ENCODE measurements at places on chromosomes 11 and 22. TPM values are rescaled to one million over a fixed set of nuclear protein-coding genes. Genes with fewer than 3 reads are reported as not detected.

Gene PRG3
- not detected for total RNA-seq

- no peak overlapping the region for H3K27ac ChIP-seq
- DNase-seq: no peak
- no peak overlapping the region for H3K4me3 ChIP-seq
- H3K27me3 ChIP-seq: no peaks in the 10 kb centered on the region
Observed at GRCh38 chr11:15258433-15259165, 143.9 kb downstream of the INSC start.

Gene KCNJ11
- total RNA-seq: 6.3 TPM

DNA sequence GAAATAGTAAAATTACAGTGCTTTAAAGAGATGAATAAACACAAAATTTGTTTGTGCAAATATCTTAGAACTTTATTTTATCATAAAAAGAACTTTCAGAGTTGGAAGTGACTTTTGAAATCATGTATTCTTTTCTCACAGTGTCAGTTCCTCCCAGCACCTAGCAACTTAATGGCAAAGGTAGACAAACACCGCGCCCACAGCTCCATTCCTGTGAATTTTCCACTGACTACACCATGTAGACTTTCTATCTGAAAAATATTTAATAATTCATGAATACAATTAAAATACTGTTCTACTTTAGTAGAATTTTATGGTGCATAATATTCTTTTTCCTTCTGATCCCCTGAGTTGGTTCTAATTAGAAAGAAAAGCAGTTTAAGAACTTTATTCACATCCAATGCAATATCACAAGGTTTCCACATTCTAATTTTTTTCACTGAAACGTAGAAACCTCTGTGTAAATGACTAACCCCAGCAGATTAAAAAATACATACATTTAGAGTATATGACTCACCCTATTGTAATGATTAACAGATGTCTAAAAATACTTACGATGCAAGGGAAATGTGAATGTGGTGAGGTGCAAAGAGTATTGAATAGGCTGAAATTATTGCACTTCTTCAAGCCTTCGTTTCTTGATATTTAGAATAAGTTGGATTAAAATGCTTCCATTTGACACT lies 218.2 kb upstream of the CCDC179 start:
- H3K27ac ChIP-seq: no peak overlapping the region
- no peaks in the 10 kb centered on the region for H3K27me3 ChIP-seq
- no peak overlapping the region for H3K4me3 ChIP-seq
- no peaks in the 10 kb centered on the region for H3K4me1 ChIP-seq
- DNase-seq: no peak

DNA sequence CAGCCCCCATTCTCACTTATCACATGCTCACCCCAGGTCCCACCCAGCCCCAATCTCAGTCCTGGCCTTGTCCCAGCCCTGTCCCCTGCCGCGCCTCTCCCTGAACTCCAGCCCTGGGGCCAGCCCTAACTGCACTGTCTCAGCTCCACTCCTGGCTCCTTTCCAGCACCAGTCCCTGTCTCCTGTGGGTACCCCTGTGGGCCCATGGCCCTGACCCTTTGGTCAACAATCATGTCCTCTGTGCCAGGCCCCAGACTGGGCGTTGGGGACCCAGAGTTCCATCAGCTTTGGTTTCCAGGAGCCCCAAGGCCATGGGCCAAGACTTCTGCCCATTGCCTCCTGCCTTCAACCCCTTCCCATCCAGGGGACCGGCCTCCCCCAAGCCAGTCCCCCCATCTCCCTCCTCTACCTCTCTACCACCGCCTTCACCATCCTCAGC lies 757 bp downstream of the SPI1 start:
- peak overlapping the region; percentile 84 for H3K27ac ChIP-seq
- H3K4me3 ChIP-seq: peak overlapping the region; percentile 53
- no peaks in the 10 kb centered on the region for H3K36me3 ChIP-seq
- peak; percentile 72 for DNase-seq
- H3K27me3 ChIP-seq: no peaks in the 10 kb centered on the region

DNA sequence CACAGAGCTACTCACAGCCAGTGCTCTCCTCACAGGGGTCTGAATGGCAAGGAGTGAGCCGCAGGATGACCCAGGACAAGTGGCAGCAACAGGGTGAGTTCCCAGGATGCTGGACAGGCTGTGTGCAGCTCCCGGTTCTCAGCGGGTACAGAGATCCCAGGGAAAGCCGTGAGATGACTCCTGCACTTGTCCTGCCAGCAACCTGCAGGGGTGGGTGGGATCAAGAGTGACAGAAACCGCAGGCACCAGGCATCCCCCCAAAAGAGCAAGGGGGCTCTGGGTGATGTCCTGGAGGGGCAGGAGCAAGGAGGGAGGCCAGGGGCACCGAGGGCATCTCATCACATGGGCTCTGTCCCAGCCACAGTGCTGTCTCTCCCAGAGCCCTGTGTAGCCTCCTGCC lies 15.9 kb upstream of the PRODH start:
- DNase-seq: peak; percentile 55
- no peaks in the 10 kb centered on the region for H3K27me3 ChIP-seq
- no peak overlapping the region for H3K27ac ChIP-seq
- no peaks in the 10 kb centered on the region for H3K36me3 ChIP-seq
- no peaks in the 10 kb centered on the region for H3K4me1 ChIP-seq

GRCh38 chr11:76798202-76798581 lies 15.0 kb downstream of the TSKU start:
- H3K27me3 ChIP-seq: no peaks in the 10 kb centered on the region
- H3K4me3 ChIP-seq: no peak overlapping the region
- peaks cover 7% of the 10 kb centered on the region for H3K36me3 ChIP-seq
- peaks cover 31% of the 10 kb centered on the region for H3K4me1 ChIP-seq

DNA sequence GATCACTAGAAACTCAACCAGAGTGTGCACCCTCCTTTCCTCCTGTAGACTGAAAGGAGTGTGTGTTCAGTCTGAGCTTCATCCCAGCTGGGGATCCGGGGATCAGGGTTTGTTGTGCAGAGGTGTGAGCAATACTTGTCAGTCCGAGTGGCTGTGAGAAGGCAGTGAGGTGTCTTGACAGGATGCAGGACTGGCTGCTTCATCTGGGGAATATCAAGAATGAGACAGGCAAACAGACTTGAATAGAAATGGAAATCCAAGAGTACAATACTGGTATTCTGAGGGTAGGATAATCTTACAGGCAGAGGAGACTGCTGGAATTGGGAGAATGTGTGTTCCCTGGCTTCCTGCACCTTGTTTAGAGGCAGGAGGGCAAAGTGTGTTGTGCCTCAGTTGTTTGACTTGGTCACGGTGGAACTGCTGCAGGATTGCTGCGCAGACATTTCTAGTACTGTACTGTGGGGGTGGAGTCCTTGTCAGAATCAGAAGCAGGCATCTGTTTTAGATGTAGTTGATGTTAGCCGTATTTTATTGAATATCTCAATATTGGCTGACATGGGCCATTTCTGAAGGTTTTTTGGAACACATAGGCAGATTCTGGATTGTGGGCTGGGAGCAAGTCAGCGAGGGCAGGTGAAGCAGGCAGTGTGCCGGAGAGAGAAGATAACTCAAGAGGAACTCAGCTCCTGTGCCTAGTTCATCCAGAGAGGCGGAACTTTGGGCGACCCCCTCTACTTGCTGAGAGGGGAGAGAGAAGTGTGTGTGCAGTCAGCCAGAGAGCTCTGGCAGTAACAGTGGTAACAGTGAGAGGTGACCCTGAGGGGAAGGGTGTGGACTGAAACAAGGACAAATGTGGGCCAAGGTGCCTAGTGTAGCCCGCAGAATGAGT lies 27.1 kb upstream of the GRK2 start:
- H3K4me3 ChIP-seq: no peak overlapping the region
- peaks cover 37% of the 10 kb centered on the region for H3K4me1 ChIP-seq

Gene MPZL3
- 11.8 TPM for total RNA-seq

DNA sequence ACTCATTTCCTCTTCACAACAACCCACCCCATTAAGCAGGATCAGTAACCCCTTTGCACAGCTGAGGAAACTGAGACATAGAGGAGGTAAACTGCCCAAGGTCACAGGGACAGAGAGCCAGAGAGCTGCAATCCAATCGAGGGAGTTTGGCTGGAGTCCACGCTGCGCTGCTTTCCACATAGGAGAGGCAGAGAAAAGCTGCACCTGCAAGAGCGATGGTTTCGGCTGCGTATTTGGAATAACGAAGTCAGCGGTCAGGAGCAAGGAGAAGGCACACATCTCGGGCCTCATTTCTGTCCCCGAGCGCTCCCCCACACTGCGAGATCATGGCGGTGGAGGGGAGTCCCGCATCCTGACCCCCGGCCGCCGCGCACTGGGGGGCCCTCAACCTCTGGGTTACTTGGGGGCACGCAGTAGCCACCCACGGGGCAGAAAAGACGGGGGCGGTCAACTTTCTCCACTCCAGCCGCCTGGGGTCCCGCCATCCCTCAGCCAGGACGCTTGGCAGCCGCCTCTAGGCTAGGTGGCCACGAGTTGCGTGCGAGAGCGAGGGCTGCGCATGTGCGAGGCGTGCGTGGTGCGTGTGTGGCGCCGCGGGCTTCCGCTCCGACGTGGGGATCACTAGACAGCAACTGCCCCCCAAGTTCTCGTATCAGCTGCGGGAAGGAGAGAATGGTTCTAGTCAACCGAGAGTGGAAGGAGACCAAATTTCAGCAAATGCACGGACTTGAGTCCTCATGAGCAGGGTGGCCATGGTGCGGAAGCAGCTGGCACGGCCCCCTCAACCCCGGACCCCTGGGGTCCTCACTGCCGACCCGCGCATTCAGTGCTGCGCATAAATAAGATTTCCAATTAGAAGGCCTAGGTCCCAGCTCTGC lies 42.3 kb upstream of the CLDN5 start:
- DNase-seq: no peak
- H3K36me3 ChIP-seq: no peaks in the 10 kb centered on the region
- peaks cover 5% of the 10 kb centered on the region for H3K4me1 ChIP-seq
- H3K27me3 ChIP-seq: no peaks in the 10 kb centered on the region
- no peak overlapping the region for H3K4me3 ChIP-seq
- H3K27ac ChIP-seq: peak overlapping the region; percentile 42

- no peak for DNase-seq
- no peak overlapping the region for H3K4me3 ChIP-seq
- no peaks in the 10 kb centered on the region for H3K4me1 ChIP-seq
Observed at GRCh38 chr11:99327066-99327465, 306.3 kb downstream of the CNTN5 start.

- H3K27ac ChIP-seq: no peak overlapping the region
- H3K4me3 ChIP-seq: no peak overlapping the region
- H3K4me1 ChIP-seq: peaks cover 7% of the 10 kb centered on the region
- no peaks in the 10 kb centered on the region for H3K27me3 ChIP-seq
- H3K36me3 ChIP-seq: no peaks in the 10 kb centered on the region
Observed at GRCh38 chr11:8060146-8060719, 20.8 kb upstream of the TUB start.

DNA sequence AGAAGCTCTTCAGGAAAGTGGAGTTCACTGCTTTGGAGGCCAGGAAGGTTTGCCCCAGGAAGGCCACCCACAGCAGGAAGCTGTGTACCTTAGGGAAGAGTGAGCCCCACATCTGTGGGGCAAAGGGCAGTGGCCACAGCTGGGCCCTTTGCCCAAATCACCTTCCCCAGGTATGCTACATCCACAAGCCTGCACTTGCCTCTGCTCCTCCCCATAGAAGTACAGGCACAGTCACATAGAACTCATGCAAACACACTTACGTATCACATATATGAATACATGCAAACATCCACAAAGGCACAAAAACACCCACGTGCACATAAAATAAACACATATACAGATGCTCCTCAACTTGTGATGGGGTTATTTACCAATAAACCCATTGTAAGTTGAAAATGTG lies 2.1 kb downstream of the TRIM29 start:
- H3K4me3 ChIP-seq: no peak overlapping the region
- H3K27ac ChIP-seq: no peak overlapping the region
- no peaks in the 10 kb centered on the region for H3K4me1 ChIP-seq
- no peaks in the 10 kb centered on the region for H3K36me3 ChIP-seq
- peaks cover 15% of the 10 kb centered on the region for H3K27me3 ChIP-seq

Gene HIPK3
- 146 TPM for total RNA-seq

- DNase-seq: no peak
- H3K36me3 ChIP-seq: no peaks in the 10 kb centered on the region
- no peak overlapping the region for H3K4me3 ChIP-seq
- H3K27ac ChIP-seq: no peak overlapping the region
Observed at GRCh38 chr11:132312161-132312560, 941.7 kb downstream of the NTM start.

DNA sequence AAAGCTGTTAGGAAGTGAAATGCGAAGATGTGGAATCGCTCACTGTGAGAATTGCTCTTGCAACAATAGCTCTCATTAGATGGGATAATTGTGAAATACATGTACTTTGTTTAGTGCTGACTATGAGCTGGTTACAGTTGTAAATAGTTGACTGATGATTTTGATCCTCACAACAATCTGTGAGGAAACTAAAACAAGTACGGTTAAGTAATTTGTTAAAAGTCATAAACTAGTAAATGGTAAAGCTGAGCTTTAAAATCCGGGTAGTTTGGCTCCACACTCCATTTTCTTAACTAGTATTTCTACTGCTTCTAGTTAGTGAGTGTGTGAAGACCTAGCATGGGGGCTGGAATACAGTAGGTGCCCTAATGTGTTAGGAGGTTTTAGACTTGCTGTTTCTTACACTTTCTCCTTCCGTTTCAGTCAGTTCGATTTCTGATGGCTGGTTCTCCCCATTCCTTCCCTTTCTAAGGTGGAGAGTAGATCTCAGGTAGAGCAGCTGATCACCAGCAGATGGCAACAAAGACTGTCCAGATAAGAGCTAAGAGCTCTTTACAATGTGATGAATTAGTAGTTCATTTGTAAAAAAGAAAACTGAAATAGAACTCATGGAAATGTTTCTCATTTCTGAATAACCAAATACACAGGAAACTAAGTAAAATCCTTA lies 16.3 kb upstream of the CYP2R1 start:
- H3K4me1 ChIP-seq: peaks cover 12% of the 10 kb centered on the region
- no peak overlapping the region for H3K27ac ChIP-seq
- no peak overlapping the region for H3K4me3 ChIP-seq
- no peak for DNase-seq

Gene BTBD18
- total RNA-seq: not detected

- no peak overlapping the region for H3K27ac ChIP-seq
- H3K36me3 ChIP-seq: no peaks in the 10 kb centered on the region
- no peaks in the 10 kb centered on the region for H3K27me3 ChIP-seq
- H3K4me3 ChIP-seq: no peak overlapping the region
Observed at GRCh38 chr11:26297189-26297975, 34.5 kb upstream of the ANO3 start.

DNA sequence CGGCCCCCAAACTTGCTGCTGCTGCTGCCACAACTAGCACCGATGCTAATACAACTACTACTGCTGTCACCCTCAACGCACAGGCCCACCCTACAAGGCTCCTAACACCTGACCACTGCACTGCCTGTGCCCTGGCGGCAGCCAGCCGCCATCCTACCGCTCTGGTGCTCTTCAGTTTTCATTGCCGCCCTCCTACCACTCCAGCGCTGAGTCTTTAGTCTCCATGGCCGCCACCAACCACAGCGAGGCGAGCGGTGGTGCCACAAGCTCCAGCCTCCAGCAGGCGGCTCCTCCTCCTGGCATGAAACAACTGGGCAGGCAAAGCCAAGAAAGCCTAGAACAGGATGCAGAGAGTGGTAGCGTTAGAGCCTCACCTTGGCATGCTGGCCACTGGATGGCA lies 5.0 kb upstream of the RFPL3 start:
- no peaks in the 10 kb centered on the region for H3K27me3 ChIP-seq
- H3K4me3 ChIP-seq: no peak overlapping the region
- H3K27ac ChIP-seq: no peak overlapping the region
- no peak for DNase-seq
- H3K4me1 ChIP-seq: no peaks in the 10 kb centered on the region
- H3K36me3 ChIP-seq: no peaks in the 10 kb centered on the region

Gene OR8G1
- not detected for total RNA-seq

Gene KREMEN1
- 23.3 TPM for total RNA-seq

Gene TPBGL
- total RNA-seq: 0.64 TPM

- no peak for DNase-seq
- H3K36me3 ChIP-seq: no peaks in the 10 kb centered on the region
- H3K27ac ChIP-seq: no peak overlapping the region
- H3K4me3 ChIP-seq: no peak overlapping the region
Observed at GRCh38 chr11:5550440-5551095, 2.2 kb upstream of the OR52H1 start.
